Small intestine (tissue), 16 donors: ENCODE measurements at places on chromosomes 7 and 10. TPM values are rescaled to one million over a fixed set of nuclear protein-coding genes. Genes with fewer than 3 reads are reported as not detected.

- H3K4me3 ChIP-seq: no peak overlapping the region
- H3K36me3 ChIP-seq: peaks cover 5% of the 10 kb centered on the region
- H3K27me3 ChIP-seq: no peaks in the 10 kb centered on the region
- no peaks in the 10 kb centered on the region for H3K4me1 ChIP-seq
Observed at GRCh38 chr10:30324448-30325110, 24.5 kb downstream of the MTPAP start.

- no peaks in the 10 kb centered on the region for H3K27me3 ChIP-seq
- no peak overlapping the region for H3K4me3 ChIP-seq
- H3K4me1 ChIP-seq: no peaks in the 10 kb centered on the region
- no peak overlapping the region for H3K27ac ChIP-seq
- no peak for DNase-seq
Observed at GRCh38 chr7:106415433-106415832, 130.7 kb upstream of the NAMPT start.

GRCh38 chr10:9613338-9614075, 1404.2 kb upstream of the CELF2 start:
- no peaks in the 10 kb centered on the region for H3K36me3 ChIP-seq
- no peaks in the 10 kb centered on the region for H3K4me1 ChIP-seq
- no peak overlapping the region for H3K27ac ChIP-seq
- no peaks in the 10 kb centered on the region for H3K27me3 ChIP-seq
- no peak overlapping the region for H3K4me3 ChIP-seq

GRCh38 chr7:5322621-5323410, 40.1 kb downstream of the SLC29A4 start:
- H3K36me3 ChIP-seq: peaks cover 2% of the 10 kb centered on the region
- H3K4me1 ChIP-seq: no peaks in the 10 kb centered on the region
- no peak overlapping the region for H3K27ac ChIP-seq
- no peaks in the 10 kb centered on the region for H3K27me3 ChIP-seq
- DNase-seq: no peak
- no peak overlapping the region for H3K4me3 ChIP-seq

DNA sequence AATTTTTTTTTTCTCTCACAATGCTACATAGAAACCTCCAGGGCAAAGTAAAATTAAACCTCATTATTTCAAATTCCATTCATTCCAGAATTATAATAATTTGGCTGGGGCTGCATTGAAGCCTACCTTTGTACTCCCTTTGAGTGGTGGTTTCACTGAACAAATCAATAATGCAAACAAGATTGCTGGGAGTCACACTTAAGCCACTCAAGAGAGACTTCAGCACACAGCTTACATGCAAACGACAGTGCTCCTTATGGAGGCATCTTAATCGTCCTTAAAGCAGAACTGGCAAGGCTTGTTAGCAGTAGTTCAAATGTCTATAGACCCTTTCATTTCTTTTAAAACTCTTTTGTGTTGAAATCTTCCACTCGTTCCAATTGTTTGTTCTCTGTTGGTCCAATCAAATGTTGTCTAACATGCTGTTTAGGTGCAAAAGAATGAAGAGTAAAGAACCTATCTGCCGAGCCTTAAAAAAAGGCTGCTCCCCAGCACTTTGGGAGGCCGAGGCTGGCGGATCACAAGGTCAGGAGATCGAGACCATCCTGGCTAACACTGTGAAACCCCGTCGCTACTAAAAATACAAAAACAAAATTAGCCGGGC, 294.9 kb downstream of the FGFR2 start:
- no peaks in the 10 kb centered on the region for H3K27me3 ChIP-seq
- no peaks in the 10 kb centered on the region for H3K4me1 ChIP-seq
- no peaks in the 10 kb centered on the region for H3K36me3 ChIP-seq
- DNase-seq: peak; percentile 41
- no peak overlapping the region for H3K4me3 ChIP-seq

DNA sequence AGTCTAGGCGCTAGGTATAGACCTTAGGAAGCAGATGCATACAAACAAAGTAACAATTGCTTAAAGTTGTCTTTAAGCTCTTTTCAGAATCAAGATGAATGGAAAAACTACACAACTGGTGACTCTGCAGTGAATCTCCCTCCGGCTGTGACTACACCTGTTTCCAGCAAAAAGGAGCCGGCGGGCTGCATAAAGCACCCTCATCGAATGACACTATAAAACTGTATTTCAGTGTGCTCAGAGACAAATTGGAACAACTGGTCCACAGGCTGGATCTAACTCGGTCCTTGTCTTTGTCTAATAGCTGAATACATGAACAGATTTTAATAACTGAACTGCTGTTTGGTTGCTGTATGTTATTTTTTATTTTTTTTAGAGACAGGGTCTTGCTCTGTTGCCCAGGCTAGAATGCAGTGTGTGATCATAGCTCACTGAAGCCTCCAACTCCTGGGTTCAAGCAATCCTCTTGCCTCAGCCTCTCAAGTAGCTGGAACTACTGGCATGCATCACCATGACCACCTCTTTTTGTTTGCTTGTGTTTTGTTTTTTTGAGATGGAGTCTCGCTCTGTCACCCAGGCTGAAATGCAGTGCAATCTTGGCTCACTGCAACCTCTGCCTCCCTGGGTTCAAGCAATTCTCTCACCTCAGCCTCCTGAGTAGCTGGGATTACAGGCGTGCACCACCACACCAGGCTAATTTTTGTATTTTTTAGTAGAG, 64.2 kb upstream of the SVIL start:
- no peaks in the 10 kb centered on the region for H3K36me3 ChIP-seq
- no peaks in the 10 kb centered on the region for H3K27me3 ChIP-seq
- no peak for DNase-seq
- H3K27ac ChIP-seq: no peak overlapping the region
- no peaks in the 10 kb centered on the region for H3K4me1 ChIP-seq

DNA sequence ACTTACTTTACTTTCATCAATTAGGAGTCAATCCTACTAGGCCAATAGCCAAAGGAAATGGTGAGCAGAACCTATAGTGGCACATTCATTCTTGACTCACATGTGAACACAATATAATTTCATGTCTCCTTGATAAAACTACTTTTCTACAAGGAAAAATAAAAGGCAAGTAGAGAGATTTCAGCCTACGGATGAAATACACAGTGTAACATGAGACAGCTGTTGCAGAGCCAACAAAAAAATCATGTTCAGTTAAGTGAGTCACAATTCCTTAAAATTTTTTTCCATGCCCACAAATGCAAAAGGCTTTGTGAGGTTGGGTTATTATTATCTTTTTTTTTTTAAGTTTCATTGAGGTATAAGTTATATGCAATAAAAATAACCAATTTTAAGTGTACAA, 54.8 kb downstream of the GPR141 start:
- no peak overlapping the region for H3K4me3 ChIP-seq
- H3K27me3 ChIP-seq: no peaks in the 10 kb centered on the region
- no peaks in the 10 kb centered on the region for H3K4me1 ChIP-seq
- DNase-seq: no peak
- H3K27ac ChIP-seq: no peak overlapping the region

GRCh38 chr10:101495324-101495925, 92.6 kb downstream of the POLL start:
- no peaks in the 10 kb centered on the region for H3K4me1 ChIP-seq
- DNase-seq: peak; percentile 7
- no peaks in the 10 kb centered on the region for H3K27me3 ChIP-seq
- no peaks in the 10 kb centered on the region for H3K36me3 ChIP-seq

- no peak overlapping the region for H3K27ac ChIP-seq
- no peak overlapping the region for H3K4me3 ChIP-seq
- no peaks in the 10 kb centered on the region for H3K36me3 ChIP-seq
- no peak for DNase-seq
Observed at GRCh38 chr7:117041007-117041406, 87.7 kb downstream of the ST7 start.

DNA sequence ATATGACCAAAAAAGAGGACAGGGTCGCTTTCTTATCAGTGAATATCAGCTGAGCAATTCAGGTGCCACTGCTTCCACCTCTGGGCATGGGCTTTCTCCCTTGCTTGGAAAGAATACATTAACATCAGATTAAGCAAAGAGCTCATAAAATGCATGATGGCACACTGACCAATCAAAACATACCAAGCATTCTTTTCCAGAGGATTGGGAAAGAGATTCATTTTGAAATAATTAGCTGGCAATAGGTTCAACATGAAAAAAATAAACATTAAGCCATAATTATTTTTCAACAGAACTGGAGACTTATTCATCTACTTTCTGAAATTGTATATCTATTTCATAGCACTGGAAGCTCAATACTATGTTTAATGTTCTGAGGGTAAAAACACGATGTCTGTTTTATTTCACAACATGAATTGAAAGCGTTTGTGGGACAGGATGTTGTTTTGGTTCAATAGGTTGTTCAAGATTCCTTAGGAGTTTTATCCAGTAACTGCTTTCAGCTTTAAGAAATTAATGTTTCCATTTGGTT, 53.2 kb downstream of the TFAM start:
- H3K4me3 ChIP-seq: no peak overlapping the region
- no peaks in the 10 kb centered on the region for H3K4me1 ChIP-seq

- H3K4me3 ChIP-seq: no peak overlapping the region
- no peaks in the 10 kb centered on the region for H3K36me3 ChIP-seq
- no peak overlapping the region for H3K27ac ChIP-seq
- DNase-seq: peak; percentile 78
- peaks cover 11% of the 10 kb centered on the region for H3K27me3 ChIP-seq
Observed at GRCh38 chr10:2927958-2928840, 139.1 kb upstream of the PFKP start.

DNA sequence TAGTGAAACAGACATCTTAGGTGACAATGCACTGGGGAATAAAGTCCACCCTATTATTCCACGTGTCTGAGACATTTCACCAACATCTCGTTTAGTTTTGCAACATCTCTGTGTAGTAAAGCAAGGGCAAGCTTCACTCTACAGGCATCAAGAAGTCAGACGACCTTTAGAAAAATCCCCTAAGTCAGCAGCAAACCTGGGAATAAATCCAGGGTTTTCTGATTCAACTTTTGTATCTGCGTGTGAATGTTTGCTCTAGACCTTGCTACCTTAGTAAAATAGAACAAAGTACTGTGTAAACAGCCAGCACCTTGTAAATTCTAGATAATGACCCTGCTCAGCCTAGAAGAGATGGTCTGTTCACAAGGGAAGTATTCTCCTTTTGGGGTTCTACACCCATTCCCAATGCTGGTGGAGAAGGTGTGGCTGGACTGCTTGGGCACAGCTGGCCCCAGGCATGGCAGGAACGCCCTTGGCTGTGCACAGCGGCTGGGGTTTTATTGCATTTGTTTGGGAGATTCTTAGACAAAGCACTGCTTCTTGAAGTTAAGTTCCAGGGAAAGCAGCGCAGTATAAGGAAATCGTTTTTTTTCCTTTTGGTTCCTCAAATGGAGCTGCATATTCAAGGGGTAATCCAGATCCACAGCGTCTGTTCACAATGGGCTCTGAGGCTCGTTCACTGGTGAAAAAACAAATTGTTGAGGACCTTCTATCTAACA, 38.3 kb upstream of the GALNTL5 start:
- H3K36me3 ChIP-seq: no peaks in the 10 kb centered on the region
- peaks cover 30% of the 10 kb centered on the region for H3K4me1 ChIP-seq
- H3K4me3 ChIP-seq: no peak overlapping the region
- peak; percentile 64 for DNase-seq

- DNase-seq: no peak
- H3K4me1 ChIP-seq: peaks cover 4% of the 10 kb centered on the region
- H3K27ac ChIP-seq: no peak overlapping the region
Observed at GRCh38 chr7:37927773-37928444, 7.5 kb downstream of the EPDR1 start.

GRCh38 chr10:49053053-49053997, 62.0 kb downstream of the VSTM4 start:
- DNase-seq: no peak
- no peaks in the 10 kb centered on the region for H3K27me3 ChIP-seq
- H3K4me3 ChIP-seq: no peak overlapping the region
- H3K4me1 ChIP-seq: no peaks in the 10 kb centered on the region

- peak; percentile 12 for DNase-seq
- no peak overlapping the region for H3K4me3 ChIP-seq
- no peaks in the 10 kb centered on the region for H3K4me1 ChIP-seq
- H3K36me3 ChIP-seq: no peaks in the 10 kb centered on the region
Observed at GRCh38 chr7:82633592-82633991, 190.0 kb upstream of the CACNA2D1 start.

DNA sequence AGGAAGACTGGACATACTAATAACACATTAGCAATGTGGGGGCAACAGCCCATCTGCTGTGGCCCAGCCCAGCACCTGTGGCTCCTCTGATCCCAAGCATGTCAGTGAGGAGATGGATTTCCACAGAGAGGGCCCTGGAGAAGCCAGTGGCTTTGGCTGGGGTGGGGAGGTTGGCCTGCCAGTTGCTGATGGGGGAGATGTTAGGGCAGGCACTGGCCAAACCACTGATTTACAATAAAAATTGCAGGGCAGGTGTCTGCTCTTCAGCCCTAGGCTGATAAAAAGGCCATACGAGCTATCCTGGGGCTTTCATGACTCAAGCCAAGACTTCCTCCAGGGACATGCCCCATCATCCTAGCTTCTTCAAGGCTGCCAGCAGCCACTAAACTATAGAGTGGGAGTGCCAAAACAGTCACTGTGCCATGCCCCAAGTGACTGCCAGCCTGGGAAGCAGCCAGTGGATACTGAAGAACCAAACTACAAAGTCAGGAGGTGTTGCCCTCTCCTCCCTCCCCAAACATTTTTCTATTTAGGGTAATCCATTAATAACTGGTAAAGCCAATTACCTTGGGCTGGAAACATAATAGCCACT, 37.8 kb downstream of the DPCD start:
- DNase-seq: no peak
- peaks cover 61% of the 10 kb centered on the region for H3K36me3 ChIP-seq
- no peaks in the 10 kb centered on the region for H3K4me1 ChIP-seq
- H3K27me3 ChIP-seq: no peaks in the 10 kb centered on the region

GRCh38 chr7:51019891-51020870, 237.5 kb upstream of the GRB10 start:
- H3K27me3 ChIP-seq: no peaks in the 10 kb centered on the region
- no peak overlapping the region for H3K27ac ChIP-seq
- DNase-seq: no peak
- peaks cover 51% of the 10 kb centered on the region for H3K36me3 ChIP-seq
- H3K4me1 ChIP-seq: no peaks in the 10 kb centered on the region
- H3K4me3 ChIP-seq: no peak overlapping the region

BHLHA15 gene
- polyA plus RNA-seq: 2.6 TPM

NSUN5 gene
- 29.1 TPM for polyA plus RNA-seq

HOXA4 gene
- 2.4 TPM for polyA plus RNA-seq

CCDC7 gene
- 0.54 TPM for polyA plus RNA-seq

PKD2L1 gene
- 0.19 TPM for polyA plus RNA-seq

PNLIPRP1 gene
- 0.21 TPM for polyA plus RNA-seq

AGR3 gene
- polyA plus RNA-seq: 251 TPM
